ENCODE measurements at places on chromosomes 3 and 15. TPM values are rescaled to one million over a fixed set of nuclear protein-coding genes. Genes with fewer than 3 reads are reported as not detected.

Gene VGLL3
- total RNA-seq: 7.9 TPM

Gene C3orf85
- total RNA-seq: not detected

DNA sequence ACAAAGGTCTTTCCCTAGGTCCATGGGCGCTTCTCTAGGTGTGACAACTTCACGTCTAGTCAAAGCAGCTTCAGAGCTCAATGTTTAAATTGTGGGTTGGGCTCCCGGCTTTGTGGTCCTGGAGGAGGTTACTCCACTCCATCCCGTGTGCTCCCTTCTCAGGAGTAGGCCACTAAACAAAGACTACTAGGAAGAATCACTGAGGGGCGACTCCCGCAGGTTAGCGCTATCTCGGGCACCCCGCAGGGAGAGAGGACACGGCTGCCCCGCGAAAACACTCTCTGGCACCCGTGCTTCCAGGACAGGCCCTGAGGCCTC, 500 bp downstream of the PARP6 start:
- no peak for DNase-seq

DNA sequence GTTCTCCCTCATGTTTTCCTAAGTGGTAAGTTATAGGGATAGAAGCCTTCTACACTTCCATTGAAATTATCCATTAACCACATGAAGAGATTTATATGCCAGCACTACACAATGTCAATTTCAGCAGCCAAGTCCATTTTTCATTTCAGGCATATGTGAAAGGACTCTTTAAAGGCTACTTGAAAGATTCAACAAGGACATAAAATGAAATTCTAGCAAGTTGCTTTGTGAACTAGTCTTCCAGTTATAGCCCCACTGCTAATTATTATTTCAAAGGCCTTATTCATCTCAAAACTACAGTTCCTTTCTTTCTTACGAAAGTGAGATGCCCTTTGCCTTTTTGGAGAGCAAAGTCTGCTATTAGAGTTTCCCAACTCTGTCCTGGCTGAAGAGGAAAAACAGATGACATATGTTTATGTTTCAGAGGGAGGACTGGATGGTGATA, 66.0 kb upstream of the SLC2A2 start:
- DNase-seq: no peak
